ENCODE measurements at places on chromosomes 1 and 21.

- no peak for DNase-seq
Observed at GRCh38 chr1:204760757-204761156, 75.2 kb upstream of the LRRN2 start.

GRCh38 chr1:50285994-50286393 is 137.2 kb downstream of the DMRTA2 start:
- DNase-seq, result no peak

DNA sequence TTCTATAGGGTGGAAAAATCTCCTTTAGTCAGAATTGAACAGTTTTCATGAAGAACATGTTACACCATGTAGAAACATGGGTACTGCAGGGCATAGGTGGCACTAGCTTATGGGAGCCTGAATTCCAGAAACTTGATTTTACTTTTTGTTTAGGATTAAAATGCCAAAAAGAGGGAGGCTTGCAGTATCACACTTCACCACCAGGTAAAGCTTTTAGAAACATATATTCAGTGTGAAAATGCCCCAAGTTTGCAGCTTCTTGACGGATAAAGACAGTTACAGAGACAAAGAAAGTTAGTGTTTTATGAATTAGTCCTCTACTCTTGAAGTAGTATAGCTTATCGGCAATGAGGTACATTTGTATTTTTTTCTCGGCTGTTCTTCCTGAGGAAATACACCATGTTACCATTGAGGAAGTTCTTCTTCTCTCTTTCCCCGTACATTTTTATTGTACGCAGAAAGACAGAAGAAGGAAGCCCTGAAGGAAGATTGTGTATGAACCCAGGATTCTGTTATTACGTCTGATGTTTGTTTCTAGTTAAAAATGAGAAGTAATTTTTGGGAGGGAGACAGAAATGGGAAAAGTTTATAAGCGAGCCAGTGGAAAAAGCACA is 66.1 kb downstream of the PBX1 start:
- no peak for DNase-seq

DNA sequence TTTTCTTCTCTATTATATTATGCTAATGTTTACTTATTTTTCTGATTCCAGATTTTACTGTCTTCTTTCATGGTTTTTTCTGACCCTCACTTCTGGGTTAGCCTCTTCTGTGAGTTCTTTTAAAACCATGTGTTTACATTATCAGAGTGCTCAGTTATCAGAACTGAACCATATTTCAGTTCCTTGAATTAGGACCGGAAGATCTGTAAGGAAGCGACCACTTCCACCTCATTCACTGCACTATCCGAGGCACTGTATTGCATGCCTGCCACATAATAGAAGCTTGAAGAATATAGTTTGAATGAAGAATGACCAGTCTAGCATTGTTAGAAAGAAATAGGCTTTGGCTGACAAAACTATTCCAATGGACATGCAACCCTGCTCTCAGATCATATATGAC is 281.0 kb upstream of the DEPDC1 start:
- no peak for DNase-seq

- DNase-seq, result peak; percentile 15
Observed at GRCh38 chr1:1325288-1326074, 879 bp downstream of the CPTP start.

DNA sequence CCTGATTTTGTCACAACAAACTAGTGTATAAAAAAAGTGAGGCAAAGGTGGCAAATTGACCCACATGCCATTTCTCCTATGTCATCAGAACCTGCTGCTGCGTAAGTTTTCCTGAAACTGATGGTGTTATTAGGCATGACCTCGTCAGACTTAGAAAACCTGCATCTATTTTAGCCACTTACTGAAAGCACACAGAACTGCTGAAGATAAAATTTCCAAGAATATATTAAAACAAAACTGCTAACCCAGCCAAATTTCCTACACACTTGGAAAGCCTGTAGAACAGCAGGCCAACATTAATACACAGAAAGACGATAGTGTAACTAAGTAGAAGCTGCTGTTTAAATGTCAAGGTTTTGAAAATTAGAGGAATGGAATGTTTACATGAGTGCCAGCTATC is 674.5 kb upstream of the CXADR start:
- no peak for DNase-seq

DNA sequence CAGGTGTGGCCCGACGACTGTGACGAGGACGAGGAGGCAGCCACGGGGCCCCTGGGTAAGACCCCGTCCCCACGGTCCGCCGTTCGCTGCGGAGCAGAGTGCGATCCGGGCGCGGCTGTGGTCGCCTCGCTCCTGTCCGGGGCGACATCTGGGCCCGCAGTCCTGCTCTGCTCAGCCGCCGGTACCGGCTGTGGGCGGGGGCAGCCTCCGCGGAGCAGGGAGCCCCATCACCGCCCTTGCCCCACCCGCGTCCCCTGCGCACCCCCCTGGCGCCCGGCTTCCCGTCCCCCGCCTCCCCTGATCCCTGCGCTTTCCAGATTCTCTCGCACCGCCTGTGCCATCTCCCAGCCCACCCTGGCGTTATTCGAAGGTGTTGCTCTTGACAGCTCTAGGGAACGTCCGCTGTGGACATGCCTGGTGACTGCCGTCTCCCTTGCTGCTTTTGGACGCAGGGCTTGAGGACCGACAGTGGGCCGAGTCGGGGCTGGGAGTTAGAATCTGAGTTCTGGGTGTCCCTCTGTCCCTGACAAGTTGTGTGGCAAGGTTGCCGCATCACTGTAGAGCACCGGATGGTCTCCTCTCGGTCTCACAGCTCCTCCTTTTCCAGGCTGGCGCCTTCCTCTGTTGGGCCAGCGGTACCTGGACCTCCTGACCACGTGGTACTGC is 596 bp downstream of the TOR3A start:
- peak; percentile 17 for DNase-seq

GRCh38 chr21:14751602-14752344 is 205.7 kb upstream of the SAMSN1 start:
- DNase-seq, result no peak

DNA sequence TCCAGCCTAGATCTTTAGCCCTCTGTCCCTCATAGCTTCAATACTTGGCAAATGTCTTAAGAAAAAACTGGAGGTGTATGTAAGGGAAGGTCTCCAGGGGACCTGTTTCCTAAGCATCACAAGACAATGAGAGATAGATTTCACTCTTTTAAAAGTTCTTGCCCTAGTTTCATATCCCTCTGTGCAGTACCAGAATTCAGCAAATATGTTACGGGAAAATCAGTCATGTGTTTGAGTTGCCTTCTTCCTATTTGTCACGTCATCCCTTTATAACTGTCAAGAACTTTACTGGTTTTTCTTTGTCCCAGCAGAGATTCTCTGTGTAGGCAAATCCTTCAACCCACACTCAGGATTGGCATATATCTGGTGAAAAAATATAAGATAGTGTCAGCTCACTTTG is 32.3 kb downstream of the DNASE2B start:
- DNase-seq, result peak; percentile 81

GRCh38 chr1:232459087-232459486 is 170.8 kb downstream of the SIPA1L2 start:
- DNase-seq, result no peak

DNA sequence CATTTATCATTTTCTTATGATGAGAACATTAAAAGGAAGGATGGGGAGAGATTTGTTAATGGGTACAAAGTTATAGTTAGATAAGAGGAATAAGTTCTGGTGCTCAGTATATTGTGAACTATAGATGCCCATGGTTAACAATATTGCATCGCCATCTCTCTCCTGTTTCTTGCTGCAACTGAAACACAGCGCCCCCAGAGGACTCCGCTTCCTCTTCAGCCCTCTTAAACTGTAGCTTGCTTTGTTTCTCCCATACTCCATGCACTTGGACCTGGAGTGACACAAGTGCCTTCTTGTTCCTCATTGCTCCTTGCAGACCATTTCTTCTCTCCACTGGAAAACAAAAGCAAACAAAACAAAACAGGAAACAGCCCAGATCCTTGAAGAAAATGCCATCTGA is 70.1 kb upstream of the NTPCR start:
- peak; percentile 23 for DNase-seq

DNA sequence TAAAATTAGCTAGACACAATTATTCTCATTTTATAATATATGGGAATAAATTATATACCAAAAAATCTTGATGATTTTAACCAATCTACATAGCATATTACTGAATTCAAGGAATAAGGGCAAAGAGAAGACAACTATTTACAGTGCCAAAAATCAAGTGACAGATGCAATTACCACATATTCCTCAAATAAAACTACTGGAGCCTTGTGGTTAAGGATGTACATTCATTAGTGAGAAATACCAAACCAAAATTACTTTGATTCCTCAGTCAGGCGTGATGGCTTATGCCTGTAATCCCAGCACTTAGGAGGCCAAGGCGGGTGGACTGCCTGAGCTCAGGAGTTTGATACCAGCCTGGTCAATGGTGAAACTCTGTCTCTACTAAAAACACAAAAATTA is 68.8 kb upstream of the RBM34 start:
- DNase-seq, result no peak

DNA sequence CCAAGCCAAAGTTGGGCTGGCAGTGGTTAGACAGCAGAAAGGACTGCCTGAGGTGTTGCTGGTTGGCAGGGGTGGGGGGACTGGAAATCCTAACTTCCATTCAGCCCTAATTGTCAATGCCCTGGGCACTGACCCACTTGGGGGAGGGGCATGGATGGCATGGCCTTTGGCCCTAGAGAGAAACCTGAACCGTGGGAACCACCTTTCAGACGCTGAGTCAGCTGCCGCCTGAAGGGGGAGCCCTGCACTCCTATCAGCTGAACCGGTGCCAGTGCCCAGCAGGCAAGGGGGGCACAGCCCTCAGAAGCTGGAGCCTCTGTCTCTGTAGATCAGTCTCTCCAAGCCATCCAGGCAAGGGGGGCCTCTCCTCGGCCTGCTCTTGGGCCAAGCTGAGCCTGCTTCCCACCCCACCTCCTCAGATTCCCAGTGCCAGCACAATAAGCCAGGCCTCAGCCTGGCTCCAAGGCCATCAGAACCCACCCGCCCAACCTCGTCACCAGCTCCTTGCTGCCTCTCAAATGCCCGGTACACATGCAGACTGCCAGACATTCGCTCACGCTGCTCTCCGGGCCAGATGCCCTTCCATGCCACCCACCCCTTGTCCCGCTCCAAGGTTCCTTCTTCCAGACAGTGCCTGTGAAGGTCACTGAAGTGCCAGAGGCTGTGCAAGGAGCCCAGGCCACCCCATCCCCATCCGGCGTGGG is 11.6 kb downstream of the TINAGL1 start:
- DNase-seq, result peak; percentile 52

GRCh38 chr1:200654660-200655059 is 15.0 kb downstream of the DDX59 start:
- DNase-seq, result peak; percentile 26

DNA sequence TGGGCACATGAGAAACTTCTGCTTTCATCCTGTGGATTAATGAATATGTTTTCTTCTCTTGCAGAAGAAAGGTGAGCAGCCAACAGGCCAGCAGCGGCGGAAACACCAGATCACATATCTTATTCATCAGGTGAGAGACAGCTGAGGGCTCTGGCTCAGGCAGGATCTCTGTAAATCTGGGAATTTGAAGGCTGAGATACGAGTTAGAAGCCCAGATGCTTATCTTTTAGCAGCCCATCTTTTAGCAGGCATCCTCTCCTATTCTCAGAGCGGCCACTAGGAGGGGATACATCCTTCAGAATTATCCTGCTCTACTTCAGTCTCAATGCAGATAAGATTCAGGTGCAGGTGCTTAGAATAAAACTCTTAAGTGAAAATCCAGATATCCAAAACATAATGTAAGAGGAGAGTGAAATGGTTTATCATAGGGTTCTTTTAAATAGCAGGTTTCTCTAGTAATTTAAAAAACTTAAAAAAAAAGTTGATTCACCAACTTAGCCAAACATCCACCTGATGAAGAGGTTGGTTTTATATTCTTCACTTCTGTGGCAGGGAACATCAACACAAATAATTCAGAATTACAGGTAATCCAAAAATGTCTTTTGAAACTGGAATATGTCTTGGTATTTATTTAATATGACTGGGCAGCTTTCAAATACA is 19.3 kb downstream of the SH2D2A start:
- peak; percentile 52 for DNase-seq

DNA sequence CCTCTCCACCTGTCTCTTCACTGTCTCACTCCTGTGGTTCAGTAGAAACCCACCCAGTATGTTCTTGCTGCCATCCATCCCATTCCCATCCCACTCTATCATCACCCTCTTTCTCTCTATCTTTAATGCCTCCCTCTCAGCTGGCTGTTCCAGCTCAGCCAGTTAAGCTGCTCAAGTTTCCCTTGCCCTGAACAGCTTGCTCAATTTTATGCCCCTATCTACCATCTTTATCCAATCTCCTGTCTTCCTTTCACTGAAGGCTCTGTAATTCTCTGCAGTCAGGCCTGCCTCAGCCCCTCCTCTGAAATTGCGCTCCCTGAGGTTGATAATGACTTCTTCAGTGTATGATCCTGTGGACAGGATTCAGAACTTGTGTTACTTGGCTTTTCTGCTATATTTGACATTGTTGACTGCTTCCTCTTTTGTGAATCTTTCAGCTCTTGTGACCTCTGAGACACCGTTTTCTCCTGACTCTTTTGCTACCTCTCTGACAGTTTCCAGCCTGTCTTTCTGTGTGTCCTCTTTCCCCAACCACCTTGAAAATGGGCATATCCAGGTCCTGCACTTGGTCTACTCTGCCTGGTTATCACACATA is 13.9 kb upstream of the BCAR3 start:
- peak; percentile 65 for DNase-seq

DNA sequence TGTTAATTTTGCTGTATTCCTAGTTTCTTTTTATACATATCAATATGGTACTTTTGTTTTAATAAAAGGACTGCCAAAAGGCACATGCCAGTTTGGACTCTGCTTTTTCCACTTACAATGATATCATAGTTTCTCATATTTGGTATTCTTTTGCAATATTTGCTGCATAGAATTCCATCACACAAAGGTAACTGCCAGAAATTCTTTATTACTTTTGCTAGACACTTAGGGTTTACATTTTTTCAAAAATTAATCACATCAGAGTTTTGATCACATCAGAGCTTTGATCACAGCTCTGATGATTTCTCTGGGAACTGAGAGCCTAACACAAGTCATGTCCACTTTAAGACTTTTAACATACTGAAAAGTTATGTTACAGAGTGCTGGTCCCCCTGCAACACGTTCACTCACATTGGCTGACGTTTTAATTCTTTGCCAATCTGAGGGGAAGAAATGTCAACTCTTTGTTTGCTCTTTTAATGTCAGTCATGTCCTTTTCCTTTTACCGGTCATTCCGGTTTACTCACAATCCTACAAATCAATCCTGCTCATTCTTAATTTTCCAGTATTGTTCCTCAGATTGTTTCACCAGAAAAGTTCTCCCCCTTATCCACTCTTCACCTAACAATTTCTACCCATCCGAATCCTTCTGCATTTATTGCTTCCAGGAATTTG is 1.1 kb upstream of the CD46 start:
- no peak for DNase-seq

- no peak for DNase-seq
Observed at GRCh38 chr1:92544756-92545165, 58.0 kb upstream of the GFI1 start.

DNA sequence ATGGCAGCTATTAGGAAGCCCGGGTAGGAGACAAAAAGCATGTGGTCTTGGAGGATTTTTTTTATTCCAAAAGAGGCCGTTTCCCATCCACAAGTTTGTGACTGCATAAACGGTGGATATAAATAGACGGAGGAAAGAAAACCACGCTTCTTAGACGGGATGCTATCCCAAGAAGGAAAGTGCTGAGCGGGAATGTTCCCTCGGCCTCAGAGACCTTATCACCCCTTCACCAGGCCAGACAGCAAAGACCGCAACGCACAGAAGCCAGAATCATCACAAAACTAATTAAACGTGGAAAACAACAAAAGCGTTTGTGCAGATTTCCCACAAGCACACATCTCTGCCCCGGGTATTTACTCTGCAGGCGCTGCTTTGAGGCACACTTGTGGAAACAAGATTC is 43.2 kb downstream of the HLCS start:
- no peak for DNase-seq

All from inflammatory macrophage (primary cell).